NCI-H1930 (cell line): ENCODE measurements at places on chromosomes 3 and 15.

DNA sequence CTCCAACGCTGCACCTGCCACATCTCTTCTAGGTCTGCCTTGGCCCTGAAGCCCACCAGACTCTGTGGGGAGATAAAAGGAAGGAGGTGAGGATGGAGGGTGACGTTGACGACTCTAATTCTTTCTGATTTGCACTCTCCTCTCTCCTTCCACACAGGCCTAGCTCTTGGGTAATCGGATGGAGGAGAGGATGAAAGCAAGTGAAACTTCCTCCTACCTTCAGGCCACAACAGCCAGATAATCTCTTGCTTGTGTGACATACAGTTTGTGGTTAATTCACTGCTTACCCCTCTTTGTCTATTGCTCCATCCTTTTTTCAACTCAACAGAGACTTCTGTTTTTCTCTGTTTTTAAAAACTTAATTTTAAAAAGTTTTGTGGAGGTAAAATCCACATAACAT is 208.1 kb downstream of the SV2B start:
- no peak for DNase-seq

- DNase-seq: no peak
Observed at GRCh38 chr3:13324835-13325501, 95.2 kb downstream of the NUP210 start.

DNA sequence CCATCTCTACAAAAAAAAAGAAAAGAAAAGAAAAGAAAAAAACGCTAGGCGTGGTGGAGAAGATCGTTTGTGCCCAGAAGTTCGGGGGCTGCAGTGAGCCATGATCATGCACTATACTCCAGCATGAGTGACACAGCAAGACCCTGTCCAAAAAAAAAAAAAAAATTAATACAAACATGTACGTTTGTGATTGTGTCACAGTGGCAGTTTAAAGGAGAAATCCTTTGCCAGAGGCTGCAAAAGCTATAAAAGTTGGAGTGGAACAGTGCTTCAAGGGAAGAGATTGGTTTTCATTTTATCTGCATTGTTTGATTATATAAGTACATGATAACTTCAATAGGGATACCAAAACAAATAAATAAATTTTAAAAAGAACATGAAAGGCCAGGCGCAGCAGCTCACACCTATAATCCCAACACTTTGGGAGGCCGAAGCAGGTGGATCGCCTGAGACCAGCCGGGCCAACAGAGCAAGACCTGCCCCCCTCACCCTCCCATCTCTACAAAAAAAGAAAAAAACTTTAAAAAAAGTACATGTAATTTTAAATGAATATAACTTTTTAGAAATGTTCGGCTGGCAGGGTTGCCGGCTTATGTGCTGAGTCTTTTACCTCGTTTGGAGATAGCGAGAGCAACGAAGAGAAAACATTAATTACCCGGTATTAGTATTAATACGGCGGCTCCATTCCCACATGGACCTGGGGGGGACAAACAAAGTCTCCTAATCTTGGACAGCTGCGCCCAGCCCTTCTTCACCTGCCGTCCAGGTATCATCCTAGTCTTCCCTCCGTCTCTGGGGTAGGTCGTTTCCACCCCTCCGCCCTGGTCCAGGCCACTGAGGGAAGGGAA is 573 bp upstream of the DIS3L start:
- no peak for DNase-seq

GRCh38 chr3:170862618-170863374 is 7.2 kb downstream of the RPL22L1 start:
- DNase-seq: no peak

DNA sequence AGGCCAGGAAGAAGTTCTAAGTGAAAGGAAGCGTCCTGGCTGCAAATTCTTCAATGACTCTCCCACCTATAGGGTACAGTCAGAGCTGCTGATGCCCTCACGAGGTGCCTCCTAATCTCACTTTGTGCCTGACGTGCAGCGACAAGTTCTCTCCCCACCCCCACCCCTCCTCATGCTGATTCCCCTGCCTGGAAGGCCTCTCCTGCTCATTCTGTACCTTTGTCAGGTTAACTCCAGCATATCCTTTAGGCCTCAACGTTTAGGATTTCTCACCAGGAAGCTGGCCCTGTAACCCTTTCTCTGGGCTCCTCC is 25.0 kb downstream of the SLC12A8 start:
- no peak for DNase-seq

DNA sequence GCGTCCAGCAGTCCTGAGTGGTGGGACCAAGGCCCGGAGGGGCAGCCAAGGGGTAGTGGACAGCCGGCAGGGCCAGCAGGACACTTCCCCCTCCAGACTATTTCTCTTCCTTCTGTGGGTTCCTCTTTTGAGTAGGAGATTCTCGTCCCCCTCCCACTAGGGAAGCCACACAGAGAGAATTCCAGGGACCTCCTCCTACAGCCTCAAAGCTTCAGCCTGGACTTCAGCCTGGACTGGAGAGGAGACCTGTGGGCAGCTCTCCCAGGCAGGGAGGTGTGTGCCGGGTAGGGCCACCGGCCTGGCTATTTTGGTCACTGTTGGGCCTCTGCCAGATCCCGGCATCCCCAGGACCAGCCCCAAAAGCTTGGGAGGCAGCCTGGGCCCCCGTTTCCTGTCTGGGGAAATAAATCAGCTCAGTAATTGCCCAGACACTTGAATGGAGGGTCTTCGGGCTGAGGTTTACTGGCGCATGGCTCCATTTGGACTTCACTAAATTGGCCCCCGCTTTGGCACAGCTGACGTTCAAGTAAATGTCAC is 1.3 kb downstream of the SLC6A6 start:
- no peak for DNase-seq

DNA sequence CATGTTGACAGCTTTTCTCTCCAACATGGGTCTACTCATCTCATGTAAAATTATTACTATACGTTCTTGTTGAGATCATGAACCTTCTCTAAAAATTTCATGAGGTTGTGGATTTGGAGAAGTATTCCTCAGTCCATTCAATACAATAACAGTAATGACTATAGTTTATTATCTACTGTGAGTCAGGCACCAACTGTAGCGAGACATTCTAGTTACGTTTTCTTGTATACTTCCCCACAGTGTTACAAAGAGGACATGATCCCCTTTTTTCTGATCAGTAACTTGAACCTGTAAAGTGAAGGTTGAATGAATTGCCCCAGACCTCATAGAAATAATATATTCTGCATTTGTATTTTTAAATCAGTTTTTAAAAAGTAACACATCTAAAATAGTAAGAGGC is 76.4 kb downstream of the AKAP13 start:
- DNase-seq: no peak

- no peak for DNase-seq
Observed at GRCh38 chr3:72340476-72341379, 507.5 kb downstream of the SHQ1 start.

- DNase-seq: no peak
Observed at GRCh38 chr3:31896648-31897433, 84.2 kb downstream of the OSBPL10 start.

DNA sequence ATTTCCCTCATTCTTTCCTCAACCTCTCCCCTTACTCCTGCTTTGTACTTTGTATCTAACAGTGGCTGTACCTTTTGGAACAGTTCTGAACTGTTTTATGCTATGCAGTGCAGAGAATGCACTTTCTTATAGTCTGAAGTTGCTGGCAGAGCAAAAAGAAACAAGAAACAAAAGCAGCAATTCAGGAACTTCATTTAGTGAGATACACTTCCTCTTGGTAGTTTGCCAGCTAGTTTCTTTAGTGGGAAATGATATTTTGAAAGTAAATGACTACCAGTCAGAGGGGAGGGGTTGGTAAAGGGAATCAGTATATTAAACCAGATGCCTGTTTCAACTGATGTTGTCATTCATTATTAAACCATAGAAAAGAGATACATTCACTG is 55.0 kb upstream of the CHD2 start:
- DNase-seq: no peak

GRCh38 chr15:73318463-73319351 is 50.1 kb downstream of the HCN4 start:
- DNase-seq: peak; percentile 28
